ENCODE measurements at places on chromosomes 11 and 22.

DNA sequence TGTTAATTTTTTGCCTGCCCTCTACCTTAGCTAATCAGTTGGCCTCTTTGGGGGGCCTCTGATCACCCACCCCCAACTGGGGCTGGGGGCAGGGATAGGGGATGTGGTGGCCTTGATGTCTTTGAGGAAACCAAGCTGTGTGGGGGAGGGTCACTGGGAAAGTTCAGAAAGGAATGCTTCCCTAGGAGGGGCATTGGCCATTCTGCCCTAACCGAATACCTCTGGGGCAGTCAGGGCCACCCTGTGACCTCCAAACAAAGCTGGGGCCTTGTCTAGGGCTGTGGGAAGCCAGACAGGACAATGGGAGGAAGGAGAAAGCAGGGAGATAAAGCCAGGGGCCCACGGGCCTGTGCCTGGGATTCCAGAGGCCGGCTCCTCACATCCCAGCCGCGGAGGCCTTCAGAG lies 97.5 kb downstream of the TSPAN18 start:
- no peak for DNase-seq

- DNase-seq, result no peak
Observed at GRCh38 chr11:2325719-2326118, 23.9 kb downstream of the TSPAN32 start.

- DNase-seq, result no peak
Observed at GRCh38 chr11:10927538-10927937, 69.7 kb upstream of the ZBED5 start.

DNA sequence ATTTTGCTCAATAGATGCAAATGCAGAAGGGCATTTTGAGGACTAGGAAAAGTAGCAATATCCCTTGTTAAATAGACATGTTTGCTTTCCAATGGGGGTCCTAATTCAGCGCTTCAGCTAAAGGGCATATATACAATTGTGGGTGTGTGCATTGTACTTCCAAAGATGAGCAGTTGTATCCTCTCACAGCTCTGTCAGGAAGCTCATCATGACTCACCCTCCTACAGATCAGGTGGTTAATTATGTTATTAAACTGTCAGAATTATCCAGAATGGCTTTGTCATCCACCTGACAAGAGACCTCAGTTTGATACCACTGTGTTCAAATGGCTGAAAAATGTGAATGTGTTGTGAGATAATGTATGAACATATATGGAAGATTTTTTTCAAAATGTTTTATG lies 252.2 kb upstream of the MTNR1B start:
- DNase-seq, result no peak

GRCh38 chr11:76850815-76851214 lies 9.9 kb upstream of the ACER3 start:
- no peak for DNase-seq

All from stimulated activated CD8-positive, alpha-beta memory T cell treated with anti-CD3 and anti-CD28 coated beads, Interleukin-2, amount 100 ng/mL, for 48 hours (primary cell).